ENCODE measurements at places on chromosomes 6 and 20.
A peak's percentile ranks its signal among the peaks of the same experiment; 100 is the strongest.

DNA sequence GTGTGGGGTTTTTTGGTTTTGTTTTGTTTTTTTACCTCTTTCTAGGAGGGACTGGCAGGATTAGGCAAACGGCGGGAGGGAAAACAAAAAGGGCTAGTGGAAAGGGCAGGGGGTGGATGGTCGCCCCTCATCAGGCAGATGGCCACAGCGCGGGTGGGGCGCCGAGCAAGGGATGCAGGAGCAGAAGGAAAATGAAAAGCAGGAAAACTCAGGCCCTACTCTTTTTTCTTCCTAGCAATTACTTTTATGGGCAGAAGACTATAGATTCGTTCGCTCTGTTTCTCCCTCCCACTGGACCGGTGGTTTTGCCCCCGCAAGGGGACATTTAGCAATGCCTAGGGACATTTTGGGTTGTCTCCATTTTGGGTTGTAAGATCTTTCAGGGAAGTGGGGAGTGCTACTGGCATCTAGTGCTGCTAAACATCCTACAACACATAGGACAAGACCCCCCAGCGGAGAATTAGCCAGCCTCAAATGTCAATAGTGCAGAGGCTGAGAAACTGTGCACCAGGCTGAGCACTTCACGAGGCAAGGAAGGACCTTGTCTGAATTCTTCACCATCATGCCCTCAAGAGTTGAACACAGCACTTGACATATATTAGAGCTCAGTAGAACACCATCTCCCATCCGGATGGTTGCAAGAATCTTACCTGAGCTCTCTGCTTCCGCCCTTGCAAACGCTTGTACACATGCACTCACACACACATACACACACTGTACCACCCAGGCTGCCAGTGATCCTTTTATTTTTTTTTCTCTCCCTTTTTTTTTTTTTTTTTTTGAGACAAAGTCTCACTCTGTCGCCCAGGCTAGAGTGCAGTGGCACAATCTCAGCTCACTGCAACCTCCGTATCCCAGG is 4.8 kb upstream of the ZMYND8 start:
- peaks cover 22% of the 10 kb centered on the region for H3K4me1 ChIP-seq
- no peak overlapping the region for H3K4me3 ChIP-seq
- no peak for ATAC-seq
- H3K27ac ChIP-seq, result no peak overlapping the region
- H3K36me3 ChIP-seq, result peaks cover 5% of the 10 kb centered on the region

DNA sequence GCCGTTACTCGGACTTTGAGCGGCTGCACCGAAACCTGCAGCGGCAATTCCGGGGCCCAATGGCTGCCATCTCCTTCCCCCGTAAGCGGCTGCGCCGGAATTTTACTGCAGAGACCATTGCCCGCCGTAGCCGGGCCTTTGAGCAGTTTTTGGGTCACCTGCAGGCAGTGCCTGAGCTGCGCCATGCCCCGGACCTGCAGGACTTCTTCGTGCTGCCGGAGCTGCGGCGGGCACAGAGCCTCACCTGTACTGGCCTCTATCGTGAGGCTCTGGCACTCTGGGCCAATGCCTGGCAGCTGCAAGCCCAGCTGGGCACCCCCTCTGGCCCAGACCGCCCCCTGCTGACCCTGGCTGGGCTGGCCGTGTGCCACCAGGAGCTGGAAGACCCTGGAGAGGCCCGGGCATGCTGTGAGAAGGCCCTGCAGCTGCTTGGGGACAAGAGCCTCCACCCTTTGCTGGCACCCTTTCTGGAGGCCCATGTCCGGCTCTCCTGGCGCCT is 7.2 kb downstream of the SNX21 start:
- H3K4me1 ChIP-seq, result no peaks in the 10 kb centered on the region
- H3K36me3 ChIP-seq, result peaks cover 30% of the 10 kb centered on the region
- no peaks in the 10 kb centered on the region for H3K27me3 ChIP-seq
- no peak for ATAC-seq
- H3K4me3 ChIP-seq, result no peak overlapping the region
- no peak overlapping the region for H3K27ac ChIP-seq

DNA sequence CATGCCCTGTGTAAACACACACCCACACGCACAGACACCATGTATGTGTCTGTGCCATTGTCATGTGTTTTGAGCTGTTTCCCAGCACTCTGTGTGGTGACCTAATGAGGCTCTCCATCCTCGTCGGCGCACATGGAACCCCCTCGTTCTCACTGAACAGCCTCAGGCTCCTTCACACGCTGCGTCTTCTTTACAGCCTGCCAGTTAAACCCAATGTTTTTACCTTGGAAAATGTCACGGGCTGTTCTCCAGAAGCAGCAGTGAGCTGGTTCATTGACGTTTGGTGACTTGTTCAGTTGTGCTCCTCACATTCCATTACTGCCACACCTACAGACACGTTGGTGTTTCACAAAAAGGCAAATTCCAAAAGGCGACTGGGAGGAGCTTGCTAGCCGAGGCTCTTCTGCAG is 201.0 kb upstream of the FOXQ1 start:
- H3K27ac ChIP-seq, result no peak overlapping the region
- ATAC-seq, result no peak
- peaks cover 17% of the 10 kb centered on the region for H3K27me3 ChIP-seq
- no peaks in the 10 kb centered on the region for H3K4me1 ChIP-seq
- no peak overlapping the region for H3K4me3 ChIP-seq

DNA sequence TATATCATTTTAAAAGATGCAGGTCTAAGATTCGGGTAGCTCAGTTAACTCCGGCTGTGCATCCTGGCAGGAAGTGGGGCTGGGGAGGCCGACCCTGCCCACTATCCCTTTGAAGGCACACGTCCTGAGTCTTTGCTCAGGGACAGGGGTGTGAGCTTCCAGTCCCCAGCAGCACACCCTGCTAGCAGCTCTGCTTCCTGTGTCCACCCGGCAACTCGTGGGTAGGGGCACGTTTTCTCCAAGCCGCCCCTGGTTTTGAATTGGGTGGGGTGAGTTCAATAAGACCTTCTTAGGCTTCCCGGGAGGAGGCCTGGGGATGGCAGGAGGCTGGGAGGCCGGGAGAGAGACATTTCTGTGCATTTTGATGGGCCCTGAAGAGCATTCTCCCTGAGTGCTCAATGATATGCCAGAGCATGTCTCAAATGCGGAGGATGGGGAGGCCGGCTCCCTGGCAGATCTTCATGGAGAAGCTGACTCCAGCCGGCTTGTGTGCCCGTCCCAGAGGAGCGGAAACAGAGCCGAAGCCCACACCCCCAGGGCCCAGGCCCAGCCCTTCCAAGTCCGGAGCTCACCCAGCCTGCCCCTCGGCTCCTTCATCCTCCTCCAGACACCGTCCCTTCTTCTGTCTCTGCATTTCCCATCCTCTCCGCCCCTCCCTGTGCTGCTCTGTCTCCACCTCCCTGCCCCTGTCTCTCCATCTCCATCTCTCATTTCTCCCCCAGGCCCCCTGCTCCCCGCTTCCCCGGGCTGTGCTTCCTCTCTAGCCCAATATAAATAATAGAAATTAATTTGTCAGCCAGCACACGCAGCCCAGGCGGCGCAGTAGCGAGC is 36.3 kb upstream of the ZFAND3 start:
- H3K27me3 ChIP-seq, result peaks cover 29% of the 10 kb centered on the region
- ATAC-seq, result peak; percentile 45
- H3K36me3 ChIP-seq, result no peaks in the 10 kb centered on the region
- peak overlapping the region; percentile 28 for H3K27ac ChIP-seq

- H3K27me3 ChIP-seq, result no peaks in the 10 kb centered on the region
- no peak overlapping the region for H3K27ac ChIP-seq
- no peak for ATAC-seq
- H3K36me3 ChIP-seq, result no peaks in the 10 kb centered on the region
Observed at GRCh38 chr20:41905199-41905598, 287.0 kb upstream of the CHD6 start.

DNA sequence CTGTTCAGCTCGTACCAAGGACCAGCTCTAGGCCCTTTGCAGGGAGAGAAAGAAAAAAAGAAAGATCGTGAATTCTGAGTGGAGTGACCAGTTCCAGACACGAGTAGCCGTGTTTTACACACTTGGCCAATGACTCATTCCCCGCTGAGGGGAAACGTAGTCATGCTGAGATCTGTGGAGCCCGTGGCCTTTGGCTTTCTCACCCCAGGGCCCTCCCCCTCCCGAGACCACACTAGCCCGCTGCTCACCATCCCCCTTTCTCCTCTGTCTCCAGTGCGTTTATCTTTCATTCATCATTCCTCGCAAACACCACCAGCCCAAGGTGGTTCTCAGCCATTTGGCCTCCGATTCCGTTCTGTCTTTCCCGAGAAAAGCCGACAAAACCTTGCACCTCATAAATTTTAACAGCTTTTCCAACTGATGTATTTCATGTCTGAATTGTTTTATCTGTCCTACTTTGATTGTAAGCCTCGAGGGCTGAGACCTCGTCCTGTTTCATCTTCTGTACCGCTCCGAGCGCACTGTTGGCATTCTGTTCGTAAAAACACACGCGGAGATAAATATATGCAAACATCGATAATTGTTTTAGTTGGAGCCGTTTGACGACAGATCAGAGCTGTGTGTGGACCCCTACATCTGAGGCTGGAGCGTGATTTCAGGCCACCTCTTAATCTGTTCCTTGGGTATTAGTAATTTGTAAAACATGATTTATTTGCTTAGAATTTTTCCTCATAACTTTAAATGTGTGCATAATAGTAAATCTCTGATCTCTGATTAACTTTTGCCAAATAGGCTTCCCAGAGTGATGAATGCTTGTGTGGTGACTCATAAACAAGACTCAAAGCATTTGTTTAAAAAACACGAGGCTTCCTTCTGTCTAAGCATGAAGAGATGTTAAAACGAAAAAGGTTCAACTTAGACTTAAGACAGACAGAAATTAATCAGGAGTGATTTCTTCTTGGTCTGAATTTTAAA is 336.6 kb downstream of the CDH4 start:
- ATAC-seq, result no peak
- no peak overlapping the region for H3K27ac ChIP-seq
- no peaks in the 10 kb centered on the region for H3K36me3 ChIP-seq
- no peaks in the 10 kb centered on the region for H3K4me1 ChIP-seq
- no peak overlapping the region for H3K4me3 ChIP-seq
- peaks cover 4% of the 10 kb centered on the region for H3K27me3 ChIP-seq

GRCh38 chr20:18272451-18272850 is 15.9 kb upstream of the ZNF133 start:
- H3K27me3 ChIP-seq, result peaks cover 24% of the 10 kb centered on the region
- no peak overlapping the region for H3K27ac ChIP-seq
- H3K36me3 ChIP-seq, result no peaks in the 10 kb centered on the region
- ATAC-seq, result no peak

Measured in activated T-helper 17 cell treated with anti-CD3 and anti-CD28 coated beads, Interleukin-2, amount 50 U/mL, for 72 hours (primary cell).